ENCODE measurements at places on chromosomes 2 and 18.

DNA sequence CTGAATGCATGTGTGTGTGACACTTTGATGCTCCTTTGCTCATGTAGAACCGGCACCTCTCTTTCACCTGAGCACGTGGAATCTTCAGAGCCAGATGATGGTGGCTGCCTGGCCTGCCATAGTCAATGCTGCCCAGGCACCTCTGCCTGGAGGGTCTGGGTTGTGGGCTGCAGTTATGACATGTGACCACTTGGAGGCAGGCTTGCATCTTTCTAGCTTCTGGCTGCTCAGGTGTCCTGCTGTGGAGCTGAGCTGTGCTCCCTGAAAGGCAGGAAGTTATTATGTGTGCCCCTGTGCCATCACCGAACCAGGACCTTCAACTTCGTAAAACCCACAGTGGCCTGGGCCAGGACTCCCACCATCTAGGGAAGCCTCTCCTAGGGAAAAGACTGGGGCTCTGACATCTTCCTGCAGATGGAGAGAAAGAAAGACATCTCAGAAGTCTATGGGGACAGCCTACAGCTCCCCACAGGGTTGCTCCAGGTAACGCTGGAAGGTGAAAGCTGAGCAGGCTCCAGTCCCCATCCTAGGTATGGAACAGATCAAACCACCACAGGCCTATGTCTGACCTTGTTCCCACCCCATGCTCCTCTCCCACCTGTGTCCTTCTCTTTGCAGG is 30.2 kb downstream of the PSD4 start:
- peak; percentile 76 for DNase-seq

GRCh38 chr18:42707080-42707479 is 408.4 kb downstream of the RIT2 start:
- DNase-seq, result no peak

DNA sequence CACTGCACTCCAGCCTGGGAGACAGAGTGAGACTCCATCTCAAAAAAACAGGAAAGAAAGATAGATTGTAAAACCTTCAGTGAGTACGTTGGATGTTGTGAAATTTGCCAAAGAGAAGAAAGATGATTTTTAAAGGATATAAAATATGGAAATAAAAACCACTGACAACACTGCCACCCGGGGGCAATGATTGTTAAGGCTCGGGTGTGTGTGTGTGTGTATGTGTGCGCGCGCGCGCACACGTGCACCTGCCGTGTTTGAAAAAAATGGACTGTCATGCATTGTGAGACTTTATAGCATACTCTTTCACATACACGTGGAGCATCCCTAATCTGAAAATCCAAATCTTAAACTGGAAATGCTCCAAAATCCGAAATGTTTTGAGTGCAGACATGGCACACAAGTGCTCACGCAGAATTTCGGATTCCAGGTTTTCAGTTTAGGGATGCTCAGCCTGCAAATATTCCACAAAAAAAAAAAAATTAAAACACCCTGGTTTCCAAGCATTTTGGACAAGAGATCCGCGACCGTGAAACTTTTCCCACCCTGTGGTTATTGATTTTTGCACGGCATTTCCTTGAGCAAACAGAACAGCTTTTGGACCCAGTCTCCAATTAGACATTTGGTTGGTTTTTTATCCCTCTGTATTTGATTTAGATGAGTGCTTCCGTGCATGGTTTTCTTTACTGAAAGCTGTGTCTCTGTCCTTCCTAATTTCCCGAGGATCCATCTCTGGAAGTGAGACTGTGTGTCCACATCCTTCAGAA is 269.2 kb downstream of the AGAP1 start:
- no peak for DNase-seq

- no peak for DNase-seq
Measured at GRCh38 chr2:128405981-128406613, 87.4 kb upstream of the HS6ST1 start.

DNA sequence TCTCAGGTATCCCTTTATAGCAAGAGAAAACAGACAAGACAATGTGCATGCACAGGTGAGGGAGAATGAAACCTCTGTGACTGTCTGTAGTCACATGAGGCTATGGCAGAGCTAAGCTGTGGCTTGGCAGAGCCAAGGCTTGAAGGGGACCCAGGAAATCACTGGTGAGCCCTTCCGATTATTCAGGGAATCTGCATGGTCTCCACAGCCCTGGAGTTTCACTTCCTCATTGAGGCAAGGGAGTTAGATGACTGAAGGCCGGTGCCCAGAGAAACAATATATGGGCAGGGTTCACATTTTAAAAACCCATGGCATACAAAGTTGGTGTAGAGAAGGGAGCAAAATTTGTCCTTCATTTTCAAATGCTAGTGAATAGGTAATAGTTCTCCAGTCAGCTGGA is 144.4 kb upstream of the REV1 start:
- no peak for DNase-seq

DNA sequence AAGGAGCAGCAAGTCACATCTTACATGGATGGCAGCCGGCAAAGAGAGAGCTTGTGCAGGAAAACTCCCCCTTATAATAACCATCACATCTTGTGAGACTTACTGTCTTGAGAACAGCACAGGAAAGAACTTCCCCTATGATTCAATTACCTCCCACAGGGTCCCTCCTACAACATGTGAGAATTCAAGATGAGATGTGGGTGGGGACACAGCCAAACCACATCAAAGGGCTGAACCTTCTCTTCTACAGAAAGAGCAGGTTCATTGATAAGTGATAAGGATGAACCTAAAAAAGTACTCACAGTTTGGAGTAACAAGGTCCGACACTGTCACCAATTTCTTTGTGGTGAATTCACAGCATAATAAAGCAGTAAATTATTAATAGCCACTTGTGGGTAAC is 422.2 kb upstream of the FSIP2 start:
- DNase-seq, result no peak

DNA sequence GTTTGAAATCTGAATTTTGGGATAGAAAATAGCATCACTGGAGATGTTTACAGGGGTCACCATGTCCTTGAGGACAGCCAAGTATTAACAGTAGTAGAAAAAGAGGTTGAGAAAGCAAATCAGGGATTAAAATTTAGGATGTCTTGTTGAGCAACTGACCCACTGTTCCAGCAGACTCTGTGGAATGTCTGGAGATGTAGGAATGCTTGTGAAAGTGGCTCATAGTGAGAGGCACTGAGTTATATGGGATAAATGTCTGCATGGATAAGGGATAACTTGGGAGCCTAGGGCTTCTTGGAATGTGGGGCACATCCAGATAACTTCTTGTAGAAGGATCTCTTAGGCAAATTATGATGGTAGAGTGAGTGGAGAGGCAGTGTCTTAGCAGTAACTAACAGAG is 495.0 kb downstream of the TMX3 start:
- no peak for DNase-seq
